ENCODE measurements at places on chromosomes 5 and 9.
A peak's percentile ranks its signal among the peaks of the same experiment; 100 is the strongest.

GRCh38 chr9:4670591-4670990 lies 4.3 kb upstream of the SPATA6L start:
- DNase-seq: no peak

GRCh38 chr9:131214286-131214856 lies 61.9 kb downstream of the FAM78A start:
- no peak for DNase-seq

- no peak for DNase-seq
Observed at GRCh38 chr5:143145243-143146160, 258.0 kb downstream of the NR3C1 start.

DNA sequence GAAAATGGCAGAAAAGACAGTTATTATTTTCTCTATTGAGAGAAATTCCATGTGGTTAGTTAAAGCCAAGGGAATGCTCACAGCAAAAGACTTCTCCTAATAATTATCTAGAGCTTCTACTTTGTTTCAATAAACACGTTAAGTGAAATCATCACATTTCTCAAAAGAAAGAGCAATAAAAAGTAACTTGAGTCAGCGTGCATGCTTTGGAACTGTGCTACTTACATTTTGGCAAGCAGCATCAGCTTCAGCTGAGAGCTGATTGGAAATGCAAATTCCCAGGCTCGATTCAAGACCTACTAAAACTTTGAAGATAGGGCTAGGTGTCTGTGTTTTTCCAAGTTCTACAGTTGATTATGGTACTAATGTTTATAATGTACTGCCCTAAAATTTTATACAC lies 132.1 kb downstream of the CDH18 start:
- DNase-seq: no peak

DNA sequence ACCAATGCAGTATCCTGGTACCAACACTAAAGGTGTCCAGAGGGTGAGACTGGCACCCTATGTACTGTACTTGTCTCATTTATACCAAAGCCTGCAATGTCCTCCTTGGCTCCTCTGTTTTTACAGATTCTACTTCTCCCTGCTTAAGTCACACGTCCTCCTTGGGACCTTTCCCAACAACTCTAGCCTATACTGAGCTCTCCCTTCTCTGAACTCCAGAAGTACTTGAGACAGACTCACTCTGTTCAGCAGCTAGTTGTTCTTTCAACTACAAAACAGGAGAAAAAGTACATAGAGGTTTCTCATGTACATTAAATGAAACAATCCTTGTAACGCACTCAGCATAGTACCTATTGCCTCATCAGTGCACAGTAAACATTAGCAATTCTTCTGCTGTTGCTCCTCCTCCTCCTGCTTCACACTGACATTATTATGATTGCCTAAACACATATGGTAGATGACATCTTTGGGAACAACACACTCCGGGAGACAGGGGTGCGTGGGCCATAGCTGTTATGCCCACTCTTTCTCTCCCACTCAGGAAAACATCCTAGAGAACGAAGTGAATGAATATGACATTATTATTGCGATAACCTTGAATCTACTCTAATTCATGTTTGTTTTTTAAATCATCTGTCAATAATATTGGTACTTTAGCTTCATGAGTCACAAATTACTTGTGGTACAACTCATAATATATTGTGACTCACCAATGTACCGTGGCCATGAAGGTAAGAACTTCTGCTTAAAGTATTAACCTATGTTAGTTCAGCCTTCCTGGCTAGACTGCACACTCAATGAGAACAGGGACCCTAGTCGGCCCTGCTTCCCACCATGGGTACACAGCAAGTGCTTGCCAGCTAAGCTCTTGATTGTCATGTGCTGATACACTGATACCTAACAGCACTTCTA lies 180.3 kb upstream of the ADRA1B start:
- no peak for DNase-seq

DNA sequence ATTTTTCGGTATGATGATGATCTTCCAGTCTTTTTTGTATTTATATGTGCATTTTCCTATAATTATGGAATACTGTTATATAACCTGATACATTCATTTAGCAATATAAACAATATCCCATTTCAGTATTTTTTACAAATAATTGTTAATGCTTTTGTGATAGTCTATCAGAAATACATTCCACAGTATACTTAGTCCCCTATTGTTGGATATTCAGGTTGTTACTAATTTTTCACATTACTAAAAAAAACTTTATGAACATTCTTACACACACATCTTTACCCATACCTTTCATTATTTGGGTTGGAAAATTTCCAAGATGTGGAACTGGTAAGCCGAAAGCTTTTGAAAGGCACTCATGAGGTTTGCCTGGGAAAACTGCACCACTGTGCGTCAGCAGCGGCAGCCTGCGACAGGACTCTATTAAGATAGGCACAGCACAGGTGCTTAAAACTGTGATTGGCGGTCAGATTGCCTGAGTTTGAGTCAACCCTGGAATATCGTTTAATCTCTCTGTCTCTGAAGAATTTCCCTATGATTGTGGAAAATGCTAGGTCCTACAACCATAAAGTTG lies 147.5 kb upstream of the ERCC6L2 start:
- no peak for DNase-seq

- DNase-seq: no peak
Observed at GRCh38 chr9:99823681-99824377, 2.1 kb downstream of the NR4A3 start.

DNA sequence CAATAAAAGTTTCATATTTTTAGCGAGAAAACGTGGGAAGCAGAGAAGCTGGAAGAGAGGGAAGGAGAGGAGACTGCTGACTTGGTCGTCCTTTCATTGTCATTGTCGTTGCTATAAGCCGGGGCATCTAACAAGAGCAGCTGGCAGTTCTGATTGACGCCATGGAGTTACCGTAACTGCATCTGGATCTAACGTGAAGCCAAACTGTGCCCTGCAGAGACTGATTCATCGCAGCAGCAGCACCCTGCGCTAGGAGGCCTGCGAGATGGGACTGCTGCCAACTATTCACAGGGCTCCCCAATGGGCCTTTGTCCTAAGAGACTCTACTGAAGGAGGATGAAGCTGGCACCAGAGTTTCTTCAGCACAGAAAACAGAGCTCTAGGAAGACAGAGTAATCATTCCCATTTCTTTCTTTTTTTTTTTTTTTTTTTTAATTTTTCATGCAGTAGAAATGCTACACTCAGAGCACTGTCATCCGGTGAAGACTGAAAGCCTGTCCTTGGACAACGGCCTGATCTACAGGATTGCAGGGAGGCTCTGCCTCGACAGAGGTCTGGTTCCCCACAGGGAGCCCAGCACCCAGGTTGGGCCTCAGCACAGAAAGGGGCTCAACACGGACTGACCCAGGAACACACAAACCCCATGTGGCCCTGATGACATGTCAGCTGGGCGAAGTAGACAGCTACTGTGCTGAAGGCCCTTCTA lies 47.8 kb downstream of the RETREG1 start:
- peak; percentile 86 for DNase-seq

- DNase-seq: no peak
Observed at GRCh38 chr5:7756453-7756852, 94.5 kb downstream of the CFAP90 start.

GRCh38 chr9:130936285-130937117 lies 2.5 kb downstream of the FIBCD1 start:
- no peak for DNase-seq

- DNase-seq: no peak
Observed at GRCh38 chr5:105963696-105964255, 1707.0 kb downstream of the EFNA5 start.

- DNase-seq: no peak
Observed at GRCh38 chr9:74973714-74974113, 21.0 kb upstream of the C9orf40 start.

DNA sequence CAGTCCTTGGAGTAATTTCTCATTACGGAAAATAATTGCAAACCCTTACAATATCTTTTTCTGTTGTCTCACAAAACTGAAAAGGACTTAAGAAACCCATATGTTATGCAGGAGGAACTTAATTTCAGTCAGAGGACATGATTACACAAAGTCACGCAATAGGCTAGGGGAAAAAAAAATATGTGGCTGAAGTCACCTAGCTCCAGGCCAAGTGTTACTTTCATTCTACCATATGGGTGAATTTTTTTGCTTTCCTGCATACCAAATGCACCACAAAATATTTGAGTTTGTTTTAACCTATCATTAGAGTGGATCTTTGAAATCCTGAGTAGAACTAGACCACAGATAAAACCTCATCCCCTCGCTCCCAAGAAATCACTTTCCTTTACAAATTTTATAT lies 523.5 kb downstream of the CAAP1 start:
- no peak for DNase-seq

GRCh38 chr5:77231471-77232138 lies 21.1 kb downstream of the PDE8B start:
- DNase-seq: no peak

DNA sequence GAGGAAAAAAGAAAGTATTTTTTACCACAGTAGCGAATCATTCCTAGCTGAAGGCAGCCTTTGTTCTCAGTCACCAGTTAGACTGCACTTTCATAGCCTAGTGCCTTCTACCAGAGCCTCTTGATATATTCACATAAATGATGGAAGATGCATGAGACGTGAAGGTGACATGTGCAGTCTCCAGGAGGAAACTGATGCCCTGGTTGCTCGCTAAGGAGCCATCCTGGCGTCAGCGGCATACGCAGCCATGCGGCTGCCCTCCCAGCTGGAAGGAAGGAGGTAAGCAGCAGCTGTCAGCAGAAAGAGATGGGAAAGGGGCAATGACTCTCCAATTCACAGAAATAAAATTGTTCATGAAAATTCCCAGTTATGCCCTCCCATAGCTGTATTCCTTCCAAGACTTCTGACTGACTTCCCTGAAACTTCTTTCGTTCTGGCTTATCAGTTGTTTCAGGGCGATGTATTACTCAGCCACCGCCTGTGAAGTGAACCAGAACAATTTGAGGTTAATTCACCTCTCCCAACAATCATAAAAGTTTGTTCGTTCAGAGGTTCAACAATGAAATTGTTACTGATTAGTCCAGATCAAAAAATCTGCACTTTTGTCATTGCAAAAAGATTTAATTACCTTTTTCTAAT lies 331.2 kb downstream of the NR2F1-AS1 start:
- DNase-seq: no peak

DNA sequence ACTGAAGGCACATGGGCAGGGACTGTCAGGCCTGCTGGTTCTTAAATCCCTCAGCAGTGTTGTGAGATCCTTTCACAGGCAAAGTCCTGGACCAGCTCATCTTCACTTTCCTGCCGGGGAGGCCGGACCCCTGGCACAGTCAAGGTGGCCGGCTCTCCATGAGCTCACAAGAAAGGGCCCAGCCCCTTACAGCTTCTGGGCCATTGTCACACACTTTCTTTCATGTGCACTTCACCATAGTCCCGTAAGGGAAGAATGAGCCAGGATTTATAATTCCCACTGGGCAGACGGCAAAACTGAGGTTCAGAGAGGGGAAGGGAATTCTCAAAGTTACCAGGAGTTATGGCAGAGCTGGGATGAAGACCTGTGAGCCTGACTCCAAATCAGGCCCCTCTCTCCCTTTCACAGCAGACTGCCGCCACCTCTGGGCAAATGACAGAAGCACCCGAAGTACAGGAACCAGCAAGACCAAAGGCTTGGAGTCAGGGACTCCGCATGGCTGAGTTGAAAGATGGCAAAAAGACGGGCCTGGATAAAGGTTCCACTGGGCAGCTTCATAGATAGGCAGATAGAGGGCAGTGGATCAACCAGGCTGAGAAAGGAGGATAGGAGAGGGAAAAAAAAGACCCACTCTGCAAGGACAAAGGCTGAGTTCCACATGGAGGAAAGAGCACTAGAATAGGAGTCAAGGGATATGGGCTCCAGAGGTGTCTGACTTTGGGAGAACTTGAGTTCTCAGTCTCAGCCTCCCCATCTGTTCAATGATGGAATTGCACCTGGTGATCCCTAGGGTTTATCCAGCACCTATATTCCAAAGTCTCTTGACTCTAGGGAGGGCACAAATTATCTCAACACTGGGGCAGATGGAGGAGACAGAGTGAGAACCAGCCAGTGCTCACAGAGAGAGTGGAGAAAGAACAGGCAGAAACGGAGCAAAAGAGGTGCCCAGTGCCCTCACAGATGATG lies 128.7 kb downstream of the PAX5 start:
- DNase-seq: no peak

GRCh38 chr5:158117467-158118160 lies 258.7 kb upstream of the CLINT1 start:
- DNase-seq: no peak

- no peak for DNase-seq
Observed at GRCh38 chr9:130308081-130308571, 42.6 kb downstream of the HMCN2 start.

DNA sequence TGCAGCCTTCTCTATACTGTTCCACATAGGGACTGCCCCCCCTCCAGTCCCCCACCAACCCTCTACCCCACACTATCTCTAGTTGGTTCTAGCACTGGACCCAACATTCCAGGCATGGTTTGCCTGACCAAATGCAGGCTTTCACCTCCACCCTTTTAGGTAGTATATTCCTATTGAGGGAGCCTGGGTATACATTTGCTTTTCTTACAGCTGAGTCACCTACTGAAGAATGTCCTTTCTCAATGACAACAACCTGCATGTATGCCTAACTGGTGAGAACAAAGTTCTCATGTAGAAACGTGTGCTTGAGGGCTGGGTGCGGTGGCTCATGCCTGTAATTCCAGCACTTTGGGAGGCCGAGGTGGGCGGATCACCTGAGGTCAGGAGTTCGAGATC lies 8.2 kb downstream of the TNIP1 start:
- DNase-seq: no peak

- no peak for DNase-seq
Observed at GRCh38 chr5:77311214-77311571, 100.7 kb downstream of the PDE8B start.

DNA sequence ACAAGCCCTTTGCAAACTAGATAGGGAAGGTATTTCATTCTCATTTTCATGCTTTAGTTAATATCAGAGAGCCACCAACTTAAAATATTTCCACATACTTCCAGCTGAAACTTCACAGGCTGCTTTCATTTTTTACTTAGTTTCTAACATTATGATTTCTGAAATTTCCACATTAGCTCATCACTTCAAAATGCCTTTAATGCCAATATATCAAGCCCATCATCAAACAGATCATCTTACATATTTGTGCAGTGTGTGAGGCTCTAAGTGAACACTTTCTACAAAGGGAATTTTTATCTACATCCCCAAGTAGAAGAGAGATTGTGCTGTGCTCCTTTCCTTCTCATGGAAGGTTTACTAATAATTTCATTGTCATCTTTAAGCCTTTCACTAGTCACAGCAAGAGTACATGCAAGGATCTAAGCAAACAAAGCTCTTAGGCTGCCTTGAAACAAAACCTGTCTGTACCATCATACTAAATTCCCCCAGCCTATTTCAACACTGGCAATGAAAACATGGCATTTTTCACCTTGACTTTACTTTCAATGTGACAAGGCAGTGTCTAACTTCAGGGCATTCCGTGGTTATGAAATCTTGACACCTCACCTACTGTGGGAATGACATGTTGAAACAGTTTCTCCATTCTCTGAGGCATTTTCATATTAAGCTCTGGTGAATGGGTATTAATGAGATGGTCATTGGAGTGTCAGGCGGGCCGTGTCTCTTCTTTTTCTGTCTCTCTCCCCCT lies 45.4 kb downstream of the PPP2R2B start:
- no peak for DNase-seq

DNA sequence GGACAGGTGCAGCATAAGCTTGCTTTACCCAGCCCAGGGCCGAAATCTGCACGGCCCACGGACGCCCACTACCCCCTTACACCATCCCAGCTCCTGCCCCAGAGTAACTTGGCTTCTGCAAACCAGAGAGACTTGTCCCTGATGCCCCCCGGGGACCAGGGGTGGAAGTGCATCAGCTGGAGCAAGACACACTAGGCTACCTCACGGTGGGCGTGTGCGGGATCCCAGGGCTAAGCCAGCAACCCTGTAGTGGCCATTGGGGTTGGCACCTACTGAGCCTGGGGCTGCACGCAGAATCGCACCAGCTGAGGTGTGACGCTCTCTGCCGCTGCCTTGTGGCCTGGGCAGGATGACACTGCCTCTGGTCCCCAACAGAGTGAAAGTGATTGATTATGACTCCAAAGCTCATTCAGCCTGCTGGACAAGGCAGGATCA lies 6.1 kb upstream of the ZNF79 start:
- DNase-seq: no peak

Data from amygdala (tissue), 56 donors.